ENCODE measurements at places on chromosomes 7 and 10. TPM values are rescaled to one million over a fixed set of nuclear protein-coding genes. Genes with fewer than 3 reads are reported as not detected.

The IDI2 gene
- total RNA-seq, result not detected

The MMD2 gene
- total RNA-seq, result not detected

The PKD1L1 gene
- 0.62 TPM for total RNA-seq

The AKR1E2 gene
- 6.3 TPM for total RNA-seq

The ATRNL1 gene
- total RNA-seq, result 0.78 TPM

The ZPBP gene
- not detected for total RNA-seq

The POR gene
- total RNA-seq, result 159 TPM

The GNAT3 gene
- not detected for total RNA-seq

The LOXL4 gene
- total RNA-seq, result 1.6 TPM

The CABCOCO1 gene
- total RNA-seq, result 0.40 TPM

The GTPBP10 gene
- total RNA-seq, result 26.9 TPM

The ENTPD1 gene
- not detected for total RNA-seq

The ADARB2 gene
- total RNA-seq, result not detected

The RPEL1 gene
- not detected for total RNA-seq

The CALCR gene
- total RNA-seq, result not detected

The UBE2D1 gene
- 6.8 TPM for total RNA-seq

The NCF1 gene
- total RNA-seq, result 0.08 TPM

The FAM241B gene
- 20.5 TPM for total RNA-seq

The FKBP9 gene
- 75.7 TPM for total RNA-seq

The SPDYE1 gene
- not detected for total RNA-seq

The ASIC3 gene
- 12.2 TPM for total RNA-seq

The BICC1 gene
- total RNA-seq, result 23.6 TPM

The ZDHHC6 gene
- total RNA-seq, result 27.6 TPM

The VWDE gene
- 0.60 TPM for total RNA-seq

The GSTO2 gene
- total RNA-seq, result 1.7 TPM

The STEAP2 gene
- 3.5 TPM for total RNA-seq

The CYP3A4 gene
- total RNA-seq, result not detected

The ZNF467 gene
- 1.2 TPM for total RNA-seq

The NUP42 gene
- total RNA-seq, result 23.3 TPM

The LRRC4 gene
- total RNA-seq, result not detected

The SPDYE6 gene
- not detected for total RNA-seq

The NAT16 gene
- total RNA-seq, result 0.06 TPM

The GBX1 gene
- total RNA-seq, result 0.17 TPM

The ANKRD61 gene
- 0.50 TPM for total RNA-seq

The CRYGN gene
- not detected for total RNA-seq

The PVRIG gene
- total RNA-seq, result not detected

The GRB10 gene
- total RNA-seq, result 72.2 TPM

The CDK1 gene
- 91.7 TPM for total RNA-seq

The ACSM6 gene
- not detected for total RNA-seq

The PCLO gene
- total RNA-seq, result 1.2 TPM

The ANKRD30A gene
- total RNA-seq, result 0.88 TPM

The CHST15 gene
- 7.7 TPM for total RNA-seq

The ITIH5 gene
- not detected for total RNA-seq

The LBX1 gene
- not detected for total RNA-seq

The CASD1 gene
- total RNA-seq, result 8.2 TPM

The TMEM254 gene
- 21.3 TPM for total RNA-seq

The SYT15 gene
- total RNA-seq, result 3.0 TPM

The HECW1 gene
- 10.9 TPM for total RNA-seq

The ADCY1 gene
- total RNA-seq, result 1.3 TPM

The ZNF365 gene
- total RNA-seq, result 0.92 TPM

The TMEM176A gene
- not detected for total RNA-seq

The WDFY4 gene
- not detected for total RNA-seq

The RNF32 gene
- total RNA-seq, result 0.87 TPM

The TSPAN15 gene
- total RNA-seq, result 112 TPM
